ENCODE measurements at places on chromosomes 16 and 17.

GRCh38 chr16:58346831-58347371 lies 45.4 kb upstream of the GINS3 start:
- no peaks in the 10 kb centered on the region for H3K36me3 ChIP-seq
- no peak overlapping the region for H3K4me3 ChIP-seq
- H3K27me3 ChIP-seq, result peaks cover 68% of the 10 kb centered on the region
- H3K4me1 ChIP-seq, result peaks cover 4% of the 10 kb centered on the region
- no peak overlapping the region for H3K27ac ChIP-seq

- no peak for DNase-seq
- peaks cover 75% of the 10 kb centered on the region for H3K27me3 ChIP-seq
- H3K36me3 ChIP-seq, result no peaks in the 10 kb centered on the region
- peak overlapping the region; percentile 22 for H3K4me3 ChIP-seq
- no peak overlapping the region for H3K27ac ChIP-seq
- peaks cover 14% of the 10 kb centered on the region for H3K4me1 ChIP-seq
Measured at GRCh38 chr17:38605411-38605840, 326 bp downstream of the SRCIN1 start.

DNA sequence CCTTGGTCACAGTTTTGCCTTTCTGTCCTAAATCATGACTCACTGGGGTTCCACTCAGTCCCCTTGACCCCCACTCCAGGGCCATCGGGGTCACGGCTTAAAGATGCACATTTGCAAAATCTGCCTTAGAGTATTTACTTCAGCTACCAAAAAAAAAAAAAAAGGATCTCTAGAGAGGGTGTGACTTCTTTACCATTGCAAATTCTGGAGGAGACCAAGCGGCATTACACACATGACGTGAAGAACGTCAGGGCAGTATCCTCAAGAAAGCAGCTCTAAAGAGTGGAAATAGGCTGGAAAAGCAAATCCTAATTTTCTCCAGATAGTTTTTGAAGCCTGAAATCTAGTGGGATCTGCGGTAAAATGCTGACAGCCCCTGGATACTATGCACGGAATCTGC lies 25.6 kb downstream of the SLC6A4 start:
- no peak overlapping the region for H3K4me3 ChIP-seq
- peaks cover 21% of the 10 kb centered on the region for H3K4me1 ChIP-seq
- peaks cover 24% of the 10 kb centered on the region for H3K27me3 ChIP-seq
- H3K36me3 ChIP-seq, result no peaks in the 10 kb centered on the region
- DNase-seq, result no peak
- H3K27ac ChIP-seq, result no peak overlapping the region

- H3K36me3 ChIP-seq, result no peaks in the 10 kb centered on the region
- H3K4me1 ChIP-seq, result peaks cover 40% of the 10 kb centered on the region
- DNase-seq, result peak; percentile 62
- H3K27ac ChIP-seq, result peak overlapping the region; percentile 78
- peaks cover 23% of the 10 kb centered on the region for H3K27me3 ChIP-seq
- H3K4me3 ChIP-seq, result no peak overlapping the region
Measured at GRCh38 chr17:27239046-27239445, 54.9 kb upstream of the WSB1 start.

- peaks cover 4% of the 10 kb centered on the region for H3K27me3 ChIP-seq
- peak overlapping the region; percentile 42 for H3K27ac ChIP-seq
- peaks cover 20% of the 10 kb centered on the region for H3K4me1 ChIP-seq
- peak; percentile 82 for DNase-seq
- no peak overlapping the region for H3K4me3 ChIP-seq
Measured at GRCh38 chr17:73722165-73722564, 77.9 kb upstream of the SDK2 start.

- H3K27ac ChIP-seq, result no peak overlapping the region
- H3K4me1 ChIP-seq, result peaks cover 3% of the 10 kb centered on the region
- H3K36me3 ChIP-seq, result peaks cover 41% of the 10 kb centered on the region
- DNase-seq, result no peak
- H3K27me3 ChIP-seq, result no peaks in the 10 kb centered on the region
Measured at GRCh38 chr17:76048711-76049110, 21.6 kb upstream of the EVPL start.

DNA sequence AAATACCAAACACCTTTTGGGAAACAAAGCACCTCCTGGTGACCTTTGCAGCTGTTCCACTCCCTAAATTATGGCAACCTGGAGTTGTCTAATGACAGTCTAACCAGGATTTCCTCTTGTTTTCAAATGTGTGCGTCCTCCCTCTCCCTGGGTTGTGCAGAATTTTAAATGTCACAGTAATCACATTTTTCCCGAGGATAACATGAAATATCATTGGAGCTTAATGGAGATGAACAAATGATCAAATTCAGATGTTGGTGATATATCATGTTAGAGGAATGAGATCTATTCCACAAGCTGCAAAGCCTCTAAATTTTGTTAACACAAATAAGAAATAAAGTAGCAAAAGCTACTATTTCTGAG lies 86.9 kb upstream of the HLF start:
- no peaks in the 10 kb centered on the region for H3K36me3 ChIP-seq
- H3K4me1 ChIP-seq, result no peaks in the 10 kb centered on the region
- no peak overlapping the region for H3K4me3 ChIP-seq
- no peaks in the 10 kb centered on the region for H3K27me3 ChIP-seq
- H3K27ac ChIP-seq, result no peak overlapping the region

DNA sequence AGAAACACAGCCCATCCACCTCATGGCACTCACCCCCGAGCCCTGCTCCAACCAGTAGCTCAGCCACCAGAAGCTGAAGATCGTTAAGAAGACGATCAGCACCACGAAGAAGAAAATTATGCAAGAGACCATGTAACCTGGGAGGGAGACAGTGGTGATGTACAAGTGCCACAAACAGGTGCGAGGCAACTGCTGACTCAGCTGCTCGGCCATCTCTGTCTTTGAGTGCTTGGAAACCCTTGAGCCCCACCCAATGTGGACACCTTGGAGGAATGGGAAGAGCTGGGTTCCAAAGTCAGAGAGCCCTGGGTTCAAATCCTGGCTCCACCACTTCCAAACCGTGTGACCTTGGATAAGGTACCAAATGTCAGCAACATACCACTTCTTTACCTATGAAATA lies 38.1 kb upstream of the ABCC12 start:
- peaks cover 8% of the 10 kb centered on the region for H3K27me3 ChIP-seq
- H3K36me3 ChIP-seq, result no peaks in the 10 kb centered on the region
- DNase-seq, result no peak
- H3K27ac ChIP-seq, result no peak overlapping the region
